ENCODE measurements at places on chromosomes 1 and 21. TPM values are rescaled to one million over a fixed set of nuclear protein-coding genes. Genes with fewer than 3 reads are reported as not detected.

Gene GRIK3
- total RNA-seq, result 0.21 TPM

Gene KCND3
- total RNA-seq, result 2.7 TPM

Gene OLIG2
- total RNA-seq, result not detected

DNA sequence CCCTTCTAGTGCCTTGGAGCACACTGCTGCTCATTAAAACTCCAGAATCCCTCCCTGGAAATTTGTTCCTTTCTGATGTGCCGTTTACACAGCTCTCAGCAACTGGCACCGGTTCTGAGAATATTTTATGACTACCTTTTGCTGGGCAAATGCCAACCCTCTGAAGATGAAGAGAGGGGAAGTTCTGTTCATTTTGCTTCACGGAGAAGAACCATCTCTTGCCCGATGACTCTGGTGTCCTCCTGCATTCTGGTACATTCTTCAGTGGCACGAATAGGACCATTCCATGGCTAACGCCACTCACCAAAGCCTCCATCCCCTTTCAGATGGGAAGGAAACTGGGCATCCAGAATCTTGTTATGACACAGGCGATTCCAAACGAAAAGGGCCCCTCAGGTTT lies 96.2 kb upstream of the SIM2 start:
- DNase-seq, result no peak

GRCh38 chr1:107835151-107835670 lies 129.8 kb downstream of the VAV3 start:
- DNase-seq, result no peak

DNA sequence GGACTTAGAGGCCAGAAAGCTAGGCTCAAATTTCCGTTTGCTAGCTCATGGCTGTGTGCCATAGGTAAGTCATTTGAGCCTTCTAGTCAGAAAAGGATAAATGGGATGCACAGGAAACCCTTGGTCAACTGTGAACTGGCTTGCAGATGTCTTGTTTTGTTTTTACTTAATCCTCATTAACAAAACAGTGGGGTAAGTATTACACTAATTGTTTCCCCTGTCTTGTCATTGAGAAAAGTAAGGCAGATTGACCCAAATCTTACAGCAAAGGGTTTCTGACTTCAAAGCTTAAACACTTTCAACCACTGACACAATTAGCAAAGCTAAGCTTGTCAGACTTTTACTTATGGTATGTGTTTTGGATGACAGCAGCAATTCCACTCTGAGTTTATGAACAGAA lies 291.3 kb downstream of the NTNG1 start:
- no peak for DNase-seq

DNA sequence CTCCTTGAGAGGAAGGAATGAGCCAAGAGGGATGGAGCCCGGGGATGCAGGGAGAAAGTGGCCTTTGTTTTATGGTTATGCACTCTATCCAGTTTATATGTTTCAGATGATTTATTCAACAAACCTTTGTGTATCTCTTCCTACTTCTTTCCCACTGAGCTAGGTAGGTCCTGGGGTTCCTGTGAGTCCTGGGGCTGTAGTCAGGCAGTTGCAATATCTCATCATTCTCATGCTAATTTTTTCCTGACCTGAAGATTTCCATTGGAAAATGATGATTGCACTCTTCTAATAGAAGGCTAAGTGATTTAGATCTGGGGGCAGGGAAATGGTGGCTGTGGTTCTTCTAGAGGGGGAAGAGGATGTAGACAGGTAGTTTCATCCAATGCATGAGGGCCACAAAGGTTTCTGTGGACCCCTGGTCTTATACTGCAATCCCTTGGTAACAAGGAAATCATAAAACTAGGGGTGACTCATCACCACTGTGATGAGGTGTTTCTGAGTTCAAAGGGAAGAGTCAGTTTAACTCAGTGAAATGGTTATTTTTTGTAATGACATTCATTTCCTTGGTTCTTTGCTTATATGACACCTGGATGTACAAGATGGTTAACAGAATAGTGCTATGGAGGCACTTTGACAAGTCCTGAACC lies 20.2 kb downstream of the B3GALT5 start:
- no peak for DNase-seq
